Lung (tissue), 17 donors: ENCODE measurements at places on chromosomes 12 and 14.

GRCh38 chr12:124675881-124676713, 108.7 kb upstream of the NCOR2 start:
- no peak for DNase-seq

- DNase-seq = peak; percentile 56
Measured at GRCh38 chr12:26032719-26033241, 74.3 kb downstream of the RASSF8 start.

DNA sequence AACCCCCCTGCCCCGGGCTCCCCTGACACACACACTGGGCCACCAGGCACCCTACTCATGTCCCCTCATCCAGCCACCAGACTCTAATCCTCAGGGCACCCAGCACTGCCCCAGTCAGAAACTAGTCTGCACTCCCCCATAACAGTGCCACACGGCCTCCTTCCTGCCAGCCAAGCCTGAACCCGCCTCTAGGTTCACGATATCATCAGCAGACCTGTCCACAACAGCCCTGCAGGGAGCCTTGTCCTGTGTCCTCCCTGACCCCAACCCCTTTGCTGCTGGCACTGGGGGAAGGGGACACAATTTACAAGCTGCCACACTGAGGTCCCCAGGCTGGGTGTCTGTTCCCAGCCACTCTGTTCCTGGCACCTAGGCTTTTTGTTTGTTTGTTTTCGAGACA, 33.6 kb downstream of the LTBP2 start:
- DNase-seq = no peak

GRCh38 chr14:51445001-51445390, 204.9 kb downstream of the TMX1 start:
- no peak for DNase-seq

GRCh38 chr12:50055831-50056638, 1.4 kb upstream of the ASIC1 start:
- DNase-seq = peak; percentile 60

GRCh38 chr14:47389535-47389934, 285.9 kb downstream of the MDGA2 start:
- no peak for DNase-seq

DNA sequence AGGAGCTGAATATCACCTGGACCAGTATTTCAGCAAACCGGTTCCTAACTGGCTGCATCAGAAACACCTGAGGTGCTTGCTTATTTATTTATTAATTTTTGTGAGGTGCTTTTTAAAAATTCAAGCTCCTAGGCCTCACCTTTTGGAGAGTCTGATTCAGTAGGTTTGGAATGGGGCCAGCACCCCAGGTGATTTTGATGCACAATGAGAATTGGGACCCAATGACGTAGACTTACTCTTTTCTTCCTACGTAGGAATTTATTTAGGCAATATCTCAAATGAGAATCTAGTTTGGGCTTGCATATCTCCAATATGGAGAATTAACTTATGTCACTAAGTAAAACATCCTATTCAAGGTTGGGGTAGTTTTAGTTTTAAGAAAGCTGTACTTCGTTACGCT, 7.3 kb downstream of the YEATS4 start:
- DNase-seq = no peak

- DNase-seq = no peak
Measured at GRCh38 chr14:97219431-97220017, 422.3 kb downstream of the VRK1 start.

DNA sequence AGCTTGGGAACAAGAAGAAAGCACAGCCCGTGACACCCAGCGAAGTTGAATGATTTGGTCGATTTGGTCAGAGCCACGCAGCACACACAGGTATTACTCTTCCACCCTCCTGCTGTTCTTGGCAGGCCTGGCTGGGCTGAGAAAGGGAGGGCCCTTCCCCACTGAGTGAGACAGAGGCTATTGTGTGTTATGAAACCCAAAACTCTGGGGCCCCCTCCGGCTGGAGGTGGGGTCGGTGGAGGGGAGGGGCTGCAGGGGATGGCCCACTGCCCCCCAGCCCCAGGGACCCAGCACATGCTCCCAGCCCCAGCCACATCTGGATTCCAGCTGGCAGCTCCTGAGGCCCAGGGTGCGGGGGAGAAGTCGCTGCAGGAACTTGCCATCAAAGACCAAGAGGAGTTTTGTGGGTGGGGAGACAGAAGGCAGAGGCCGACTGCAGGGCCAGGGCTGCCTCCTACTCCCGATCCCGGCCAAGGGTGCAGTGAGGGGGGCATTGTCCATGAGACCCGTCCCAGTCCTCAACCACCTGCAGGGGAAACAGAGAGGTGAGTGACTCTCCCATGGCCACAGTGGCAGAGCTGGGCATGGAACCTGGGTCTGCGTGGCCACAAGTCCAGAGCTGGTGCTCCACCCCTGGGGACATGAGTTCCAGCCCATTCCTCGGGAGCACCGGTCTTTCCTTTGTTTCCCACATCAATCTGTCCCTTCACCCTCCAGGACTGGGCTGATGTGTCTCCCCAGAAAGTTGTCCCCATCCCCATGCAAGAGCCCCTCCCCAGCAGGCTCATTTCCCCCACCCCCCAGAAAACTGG, 8.7 kb downstream of the TMEM119 start:
- peak; percentile 62 for DNase-seq

DNA sequence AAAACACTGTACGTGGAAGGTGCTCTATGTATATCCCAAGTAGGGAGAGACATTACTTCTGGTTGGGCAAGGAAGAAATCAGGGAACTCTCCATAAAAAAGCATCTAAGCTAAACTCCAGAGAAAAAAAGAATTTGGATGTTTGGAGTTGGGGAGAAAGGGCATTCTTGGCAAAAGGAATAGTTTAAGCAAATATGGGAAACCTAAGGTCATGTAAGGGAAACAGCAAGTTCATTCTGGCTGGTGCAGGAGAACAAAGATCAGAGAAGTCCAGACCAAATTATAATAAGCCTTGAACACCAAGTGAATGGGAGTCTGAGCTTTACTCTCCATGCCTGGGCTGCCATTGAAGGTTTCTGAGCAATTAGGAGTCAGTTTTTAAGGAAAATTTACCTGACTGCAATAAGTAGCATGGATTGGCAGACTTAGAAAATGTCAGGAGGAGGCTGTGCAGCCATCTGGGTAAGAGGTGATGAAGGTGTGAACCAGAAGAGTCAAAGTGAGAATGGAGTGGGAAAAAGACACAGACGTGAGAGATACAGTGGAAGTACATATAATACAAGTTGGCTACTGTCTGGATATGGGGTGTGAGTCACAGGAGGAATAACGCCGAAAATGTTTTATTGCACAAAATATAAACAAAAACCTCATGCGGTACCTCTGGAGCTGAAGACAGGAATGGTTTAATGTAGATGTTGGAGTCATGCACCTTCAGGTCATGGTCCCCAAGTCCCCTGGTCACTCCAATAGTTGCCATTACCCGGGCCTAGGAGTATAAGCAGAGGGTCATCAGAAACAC, 222.6 kb downstream of the MON2 start:
- no peak for DNase-seq

GRCh38 chr12:126726481-126727217, 1540.3 kb upstream of the TMEM132C start:
- DNase-seq = no peak

DNA sequence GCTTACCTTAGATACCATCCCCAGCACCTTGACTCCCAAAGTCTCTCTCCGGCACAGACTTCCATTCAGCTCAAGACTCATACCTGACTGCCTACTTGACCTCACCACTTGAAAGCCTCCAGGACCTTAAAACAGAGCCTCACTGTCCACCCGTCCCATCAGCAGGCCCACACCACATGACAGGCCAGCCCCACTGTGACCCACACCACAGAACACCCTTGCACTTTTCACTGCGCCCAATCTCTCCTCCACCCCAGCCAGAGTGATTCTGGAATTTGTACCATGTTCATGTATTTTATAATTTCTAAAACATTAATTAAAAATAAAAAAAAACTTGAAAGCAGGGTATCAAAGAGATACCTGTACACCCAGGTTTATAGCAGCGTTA, 28.0 kb upstream of the PLEKHG6 start:
- no peak for DNase-seq

- DNase-seq = no peak
Measured at GRCh38 chr12:112422531-112422930, 3.8 kb downstream of the PTPN11 start.

DNA sequence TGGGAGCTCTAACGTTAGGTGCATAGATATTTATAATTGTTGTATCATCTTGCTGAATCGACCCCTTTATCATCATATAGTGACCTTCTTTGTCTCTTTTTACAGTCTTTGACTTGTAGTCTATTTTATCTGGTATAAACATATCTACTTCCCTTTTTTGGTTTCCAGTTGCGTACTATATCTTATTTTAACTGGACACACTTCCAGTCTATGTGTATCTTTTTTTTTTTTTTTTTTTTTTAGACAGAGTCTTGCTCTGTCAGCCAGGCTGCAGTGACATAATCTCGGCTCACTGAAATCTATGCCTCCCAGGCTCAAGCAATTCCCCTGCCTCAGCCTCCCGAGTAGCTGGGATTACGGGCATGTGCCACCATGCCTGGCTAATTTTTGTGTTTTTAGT, 41.9 kb upstream of the ZFP36L1 start:
- no peak for DNase-seq
